Stimulated activated CD4-positive, alpha-beta T cell treated with anti-CD3 and anti-CD28 coated beads, Interleukin-12 subunit alpha, Interleukin-12 subunit beta, amount 100 ng/mL, for 4 hours (primary cell): ENCODE measurements at places on chromosomes 5 and 9.

GRCh38 chr9:124242331-124243194 lies 15.2 kb upstream of the NEK6 start:
- no peak for DNase-seq

- no peak for DNase-seq
Measured at GRCh38 chr5:40603378-40603777, 76.3 kb upstream of the PTGER4 start.

GRCh38 chr9:92439921-92440750 lies 15.9 kb upstream of the OMD start:
- no peak for DNase-seq

- no peak for DNase-seq
Measured at GRCh38 chr5:170179626-170180025, 53.2 kb upstream of the C5orf58 start.

GRCh38 chr9:21779397-21779796 lies 23.0 kb upstream of the MTAP start:
- DNase-seq = no peak

DNA sequence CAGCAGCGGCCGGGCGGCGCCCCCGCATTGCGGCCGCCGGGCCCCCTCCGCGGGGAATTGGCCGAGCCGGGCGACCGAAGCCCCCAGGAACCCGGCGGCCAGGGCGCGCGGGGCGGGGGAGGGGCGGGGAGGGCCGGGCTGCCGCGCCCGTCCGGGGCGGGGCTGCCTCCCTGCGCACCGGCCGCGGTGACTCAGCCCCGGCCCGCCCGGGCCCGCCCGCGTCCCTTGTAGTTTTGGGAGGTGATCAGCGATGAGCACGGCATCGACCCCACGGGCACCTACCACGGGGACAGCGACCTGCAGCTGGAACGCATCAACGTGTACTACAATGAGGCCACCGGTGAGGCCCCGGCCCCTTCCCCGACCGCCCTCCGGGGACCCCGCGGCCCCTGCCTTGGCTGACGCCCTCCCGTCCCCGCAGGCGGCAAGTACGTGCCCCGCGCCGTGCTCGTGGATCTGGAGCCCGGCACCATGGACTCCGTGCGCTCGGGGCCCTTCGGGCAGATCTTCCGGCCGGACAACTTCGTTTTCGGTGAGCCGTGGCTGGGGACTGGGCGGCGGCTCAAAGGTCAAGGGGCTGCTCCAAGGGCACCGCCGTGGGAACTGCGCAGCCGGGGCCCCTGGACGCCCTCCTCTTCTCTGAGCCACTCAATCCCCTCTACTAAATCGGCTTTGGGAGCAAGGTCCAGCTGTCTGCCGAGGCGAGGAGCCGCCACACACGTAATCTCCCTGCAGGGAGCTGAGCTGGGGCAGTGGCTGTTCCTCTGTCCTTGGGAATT lies 592 bp downstream of the TUBB4B start:
- peak; percentile 70 for DNase-seq

DNA sequence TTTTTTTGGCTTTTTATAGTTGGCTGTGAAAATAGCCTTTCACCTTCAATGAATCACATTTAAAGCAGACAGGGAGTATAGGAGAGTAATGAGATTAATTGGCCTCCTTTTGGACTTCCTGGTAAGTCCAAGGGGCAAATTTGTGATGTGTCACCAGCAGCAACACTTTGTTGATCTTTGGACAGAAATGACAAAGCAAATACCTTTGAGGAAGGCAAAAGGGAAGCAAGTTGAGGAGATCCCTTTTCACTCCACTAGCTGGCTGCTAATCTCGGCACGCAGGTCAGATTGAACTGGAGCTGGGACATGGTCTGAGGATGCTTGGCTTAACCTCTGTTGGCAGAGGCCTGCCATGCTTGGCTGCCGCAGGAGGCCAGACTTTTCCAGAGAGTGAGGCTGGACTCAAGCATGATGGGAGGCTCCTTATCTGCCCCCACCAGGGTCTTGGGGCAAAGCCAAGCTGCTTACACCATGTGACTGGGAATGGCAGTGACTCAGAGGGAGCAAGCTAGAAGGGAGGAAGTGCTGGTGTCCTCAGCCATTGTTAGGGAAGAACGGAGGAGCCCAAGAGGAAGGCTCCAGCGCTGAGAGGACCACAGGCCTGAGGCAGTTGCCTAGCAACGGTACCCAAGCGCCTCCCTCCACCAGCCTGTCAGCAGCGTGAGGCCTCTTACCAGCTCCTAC lies 174.5 kb upstream of the MAP1B start:
- DNase-seq = no peak

DNA sequence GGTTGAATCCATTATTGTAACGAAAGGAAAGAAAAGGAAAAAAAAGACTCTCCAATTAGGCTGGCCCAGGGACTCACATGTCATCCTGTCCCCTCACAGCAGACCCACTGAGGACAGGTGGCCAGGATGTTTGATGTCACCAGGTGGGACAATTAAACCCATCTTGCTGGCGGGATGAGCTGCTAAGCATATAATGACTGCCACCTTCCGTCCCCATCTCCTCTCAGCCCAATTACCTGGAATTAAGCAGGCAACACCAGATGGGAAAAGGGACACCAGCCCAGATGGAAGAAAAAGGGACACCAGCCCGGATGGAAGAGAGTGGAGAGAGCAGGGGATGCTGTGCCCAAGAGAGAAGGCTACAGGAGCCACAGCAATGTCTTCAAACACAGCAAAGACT lies 116.6 kb upstream of the SARDH start:
- DNase-seq = no peak

- no peak for DNase-seq
Measured at GRCh38 chr9:17742067-17742466, 163.2 kb downstream of the SH3GL2 start.

DNA sequence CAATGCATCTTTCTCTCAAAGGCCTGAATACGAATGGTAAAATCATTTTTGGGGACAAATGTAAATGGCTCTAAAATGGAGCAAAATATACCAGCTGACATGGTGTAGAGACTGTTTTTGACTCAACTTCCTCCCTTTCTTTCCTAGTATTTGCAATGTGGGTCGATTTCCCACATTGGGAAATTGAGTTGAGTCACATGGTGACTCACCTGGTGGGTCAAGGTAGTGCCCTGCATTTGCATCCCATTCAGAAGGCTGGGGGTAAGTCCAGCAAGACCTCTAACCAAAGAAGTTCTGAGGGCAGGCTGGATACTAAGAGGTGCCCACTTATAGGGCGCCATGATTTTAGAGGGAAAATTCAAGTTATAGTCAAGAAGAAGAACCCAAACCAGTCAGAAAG lies 179.6 kb upstream of the MPDZ start:
- DNase-seq = no peak
